Uterine smooth muscle cell (primary cell): ENCODE measurements at places on chromosomes 5 and 9. TPM values are rescaled to one million over a fixed set of nuclear protein-coding genes. Genes with fewer than 3 reads are reported as not detected.

The SDHA gene
- 133 and 176 TPM in 2 replicates for total RNA-seq

The NDOR1 gene
- 2.6 and 4.8 TPM in 2 replicates for total RNA-seq

The SOX30 gene
- 0.12 TPM in 1 of 2 replicates, not detected in the other for total RNA-seq

The LECT2 gene
- not detected in 2 replicates for total RNA-seq

The SHB gene
- total RNA-seq, result 12.9 and 17.4 TPM in 2 replicates

The PROB1 gene
- 0.87 and 1.00 TPM in 2 replicates for total RNA-seq

The SPATA31C1 gene
- total RNA-seq, result not detected in 2 replicates

The MAN2A1 gene
- 99.5 and 112 TPM in 2 replicates for total RNA-seq

The ACTBL2 gene
- 0.11 and 0.12 TPM in 2 replicates for total RNA-seq

The IFNE gene
- total RNA-seq, result 15.7 and 19.6 TPM in 2 replicates

The FAM200C gene
- 6.0 and 7.6 TPM in 2 replicates for total RNA-seq

The NUDT12 gene
- total RNA-seq, result 17.2 and 22.7 TPM in 2 replicates

The ADAMTS2 gene
- total RNA-seq, result 31.4 and 52.6 TPM in 2 replicates

The IL4 gene
- total RNA-seq, result not detected in 2 replicates

The GCNT1 gene
- 19.6 and 24.5 TPM in 2 replicates for total RNA-seq

The IL5 gene
- not detected in 2 replicates for total RNA-seq

The MTX3 gene
- 17.0 and 18.0 TPM in 2 replicates for total RNA-seq

The LARP1 gene
- 84.2 and 90.8 TPM in 2 replicates for total RNA-seq

The FIBCD1 gene
- total RNA-seq, result 1.4 and 2.1 TPM in 2 replicates

The OR1Q1 gene
- total RNA-seq, result not detected in 2 replicates

The SHISAL2B gene
- total RNA-seq, result 0.25 TPM in 1 of 2 replicates, not detected in the other
